ENCODE measurements at places on chromosomes 7 and 10. TPM values are rescaled to one million over a fixed set of nuclear protein-coding genes. Genes with fewer than 3 reads are reported as not detected.

Gene BTBD16
- not detected for total RNA-seq

Gene PRKG1
- 26.3 TPM for total RNA-seq

Gene SPDYE2
- not detected for total RNA-seq

Gene ZNF775
- 7.5 TPM for total RNA-seq

Gene MLXIPL
- not detected for total RNA-seq

Gene EIF4EBP2
- 17.2 TPM for total RNA-seq

Gene PDE6C
- total RNA-seq = not detected

Gene LCOR
- 37.5 TPM for total RNA-seq

Gene IQUB
- total RNA-seq = 0.50 TPM

Gene ATOH7
- total RNA-seq = not detected

Gene ELMO1
- 0.50 TPM for total RNA-seq

Gene GIMAP7
- total RNA-seq = not detected

Gene PON1
- not detected for total RNA-seq

Gene CYP2C9
- not detected for total RNA-seq

Gene ST8SIA6
- not detected for total RNA-seq

Gene ZNF716
- total RNA-seq = not detected

Gene ADAMTS14
- total RNA-seq = 4.0 TPM

Gene H2BK1
- total RNA-seq = not detected

Gene MYL7
- not detected for total RNA-seq

Gene KIAA1549
- 1.5 TPM for total RNA-seq

Gene PLPP4
- 0.62 TPM for total RNA-seq

Gene NKX1-2
- total RNA-seq = not detected
